ENCODE measurements at places on chromosomes 4 and X.
A peak's percentile ranks its signal among the peaks of the same experiment; 100 is the strongest.

DNA sequence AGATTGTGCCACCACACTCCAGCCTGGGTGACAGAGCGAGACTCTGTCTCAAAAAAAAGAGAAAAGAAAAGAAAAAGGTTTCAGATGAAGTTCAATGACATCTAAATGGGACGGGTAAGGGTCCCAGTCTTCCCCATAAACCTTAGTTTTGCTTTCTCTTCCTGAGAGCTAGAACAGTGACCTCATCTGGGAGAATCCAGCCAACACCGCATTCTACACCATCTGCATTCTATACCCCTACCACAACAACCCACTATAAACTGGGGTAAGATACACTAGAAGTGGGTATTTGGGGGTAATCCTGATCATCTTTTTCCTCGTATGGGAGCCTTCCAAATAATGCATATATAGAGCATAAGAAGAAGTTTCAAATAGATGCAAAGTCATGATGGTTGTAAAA, 18.2 kb downstream of the SLC25A43 start:
- DNase-seq, result no peak
- no peak overlapping the region for H3K4me3 ChIP-seq

DNA sequence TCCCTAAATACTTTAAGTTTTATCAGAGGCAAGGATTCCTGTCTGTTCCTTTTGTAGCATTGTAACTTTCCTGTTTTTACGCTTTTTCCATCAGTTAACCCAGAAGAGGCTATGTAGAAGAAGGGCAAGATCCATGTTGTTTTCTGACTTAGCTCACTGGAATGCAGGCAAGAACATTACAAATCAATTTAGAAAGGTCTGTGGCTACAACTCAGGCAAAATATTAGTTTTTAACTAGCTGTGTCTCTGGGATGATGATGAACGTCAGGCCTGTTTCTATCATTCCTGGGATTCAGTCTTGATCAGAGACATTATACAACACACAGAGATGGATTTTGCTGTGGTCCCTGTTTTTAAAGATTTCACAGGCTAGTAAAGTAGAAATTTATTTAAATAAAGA, 813.0 kb upstream of the POU3F4 start:
- H3K4me1 ChIP-seq, result no peaks in the 10 kb centered on the region
- DNase-seq, result no peak
- no peaks in the 10 kb centered on the region for H3K36me3 ChIP-seq
- no peak overlapping the region for H3K27ac ChIP-seq

- no peaks in the 10 kb centered on the region for H3K4me1 ChIP-seq
- no peak for DNase-seq
- no peaks in the 10 kb centered on the region for H3K36me3 ChIP-seq
- no peak overlapping the region for H3K4me3 ChIP-seq
- no peaks in the 10 kb centered on the region for H3K27me3 ChIP-seq
Observed at GRCh38 chr4:111556851-111557250, 588.4 kb upstream of the FAM241A start.

DNA sequence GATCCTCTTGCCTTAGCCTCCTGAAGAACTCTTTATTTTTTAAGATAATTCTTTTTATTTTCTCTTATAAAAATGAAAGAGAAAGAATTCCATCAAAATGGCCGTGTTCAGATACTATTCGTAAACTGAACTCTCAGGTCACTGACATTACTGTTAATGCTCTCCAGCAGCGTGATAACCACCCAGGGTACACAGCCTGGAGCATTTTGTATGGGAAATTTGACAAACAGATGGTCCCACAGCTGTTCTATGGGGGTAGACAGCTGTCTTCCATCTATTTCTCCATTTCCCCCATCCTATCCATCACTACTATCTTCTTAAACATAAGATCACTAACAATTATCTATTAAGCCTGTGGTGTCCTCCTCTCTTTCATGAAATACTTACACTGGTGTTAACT, 47.8 kb downstream of the SYNPO2 start:
- H3K4me1 ChIP-seq, result no peaks in the 10 kb centered on the region
- no peak overlapping the region for H3K27ac ChIP-seq
- no peak for DNase-seq
- H3K4me3 ChIP-seq, result no peak overlapping the region

DNA sequence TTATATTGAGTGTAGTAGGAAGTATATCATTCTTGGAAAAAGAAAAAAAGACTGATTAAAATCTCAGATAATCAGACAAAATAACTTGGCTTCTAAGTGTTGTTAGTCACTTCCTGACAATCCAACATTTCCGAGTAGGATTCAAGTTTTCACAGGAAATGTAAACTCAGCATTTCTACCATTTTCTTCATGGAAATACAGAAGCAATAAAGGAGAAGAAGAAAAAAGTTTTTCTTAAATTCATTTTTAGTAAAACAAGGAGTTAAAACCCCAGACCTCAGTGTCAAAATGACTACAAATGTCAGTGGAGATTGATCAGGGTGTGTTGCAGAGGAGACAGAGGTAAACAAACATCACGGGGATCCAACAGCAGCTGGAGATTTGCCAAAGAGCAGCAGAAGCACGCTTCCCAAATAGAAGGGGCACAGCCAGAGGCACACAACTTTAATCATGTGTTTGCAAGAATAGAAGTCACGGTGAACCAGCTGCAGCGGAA, 129.3 kb upstream of the FAM9B start:
- no peaks in the 10 kb centered on the region for H3K36me3 ChIP-seq
- no peak for DNase-seq
- no peak overlapping the region for H3K4me3 ChIP-seq
- H3K27ac ChIP-seq, result no peak overlapping the region

DNA sequence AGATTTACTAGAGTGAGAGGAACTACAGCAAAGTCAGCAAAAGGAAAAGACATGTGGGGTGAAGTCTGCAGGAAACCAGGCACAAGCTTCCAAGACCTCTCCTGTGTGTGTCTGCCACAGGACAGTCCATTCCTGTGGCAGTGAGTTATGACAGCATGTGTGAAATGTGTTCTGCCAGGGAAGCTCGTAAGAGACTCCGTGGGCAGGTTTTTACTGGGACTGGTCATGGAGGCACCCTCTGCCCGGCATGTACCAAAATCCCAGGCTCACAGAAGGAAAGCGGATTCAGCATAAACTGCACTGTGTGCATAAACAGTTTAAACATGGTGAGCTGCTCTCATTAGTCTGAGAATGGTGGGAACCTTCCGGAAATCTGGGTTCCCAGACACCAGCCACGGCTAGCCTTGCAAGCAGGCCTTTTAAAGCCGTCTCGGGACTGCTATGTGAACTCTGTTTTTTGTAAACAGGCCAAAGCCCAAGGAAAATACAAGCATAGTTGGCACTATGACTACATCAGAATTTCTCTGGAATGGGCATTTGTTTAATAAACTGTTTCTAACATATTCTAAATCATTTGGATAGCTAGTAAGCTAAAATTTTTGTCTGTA, 288.5 kb downstream of the TENM3 start:
- no peaks in the 10 kb centered on the region for H3K36me3 ChIP-seq
- H3K27me3 ChIP-seq, result no peaks in the 10 kb centered on the region
- no peak overlapping the region for H3K4me3 ChIP-seq
- no peak overlapping the region for H3K27ac ChIP-seq
- no peak for DNase-seq
- no peaks in the 10 kb centered on the region for H3K4me1 ChIP-seq

GRCh38 chr4:10159671-10160070, 43.1 kb upstream of the WDR1 start:
- H3K4me1 ChIP-seq, result peaks cover 20% of the 10 kb centered on the region
- DNase-seq, result no peak
- no peaks in the 10 kb centered on the region for H3K27me3 ChIP-seq
- no peak overlapping the region for H3K27ac ChIP-seq
- H3K4me3 ChIP-seq, result no peak overlapping the region

GRCh38 chr4:77047037-77047436, 28.8 kb downstream of the CCNI start:
- H3K36me3 ChIP-seq, result peaks cover 39% of the 10 kb centered on the region
- no peak overlapping the region for H3K4me3 ChIP-seq
- no peak for DNase-seq
- H3K4me1 ChIP-seq, result peaks cover 2% of the 10 kb centered on the region

DNA sequence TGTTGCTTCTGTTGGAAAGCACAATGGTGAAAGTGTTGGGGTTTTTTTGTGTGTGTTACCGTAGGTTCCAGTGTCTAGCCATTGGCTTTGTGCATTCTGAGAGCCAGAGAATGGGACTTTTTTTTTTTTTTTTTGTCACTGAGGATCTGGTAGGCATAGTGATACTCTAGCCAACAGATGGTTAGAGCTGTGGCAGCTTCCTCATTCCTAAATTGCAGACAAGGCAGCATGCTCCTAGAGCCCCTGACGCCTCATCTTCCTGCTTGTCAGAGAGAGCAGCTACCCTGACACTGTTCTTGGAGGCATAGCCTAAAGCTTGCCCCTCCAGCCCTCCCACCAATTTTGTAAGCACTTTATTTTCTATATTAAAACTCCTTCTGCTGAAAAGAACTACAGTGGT, 27.0 kb downstream of the ARHGEF9 start:
- no peaks in the 10 kb centered on the region for H3K27me3 ChIP-seq
- DNase-seq, result no peak
- no peak overlapping the region for H3K4me3 ChIP-seq
- H3K4me1 ChIP-seq, result peaks cover 28% of the 10 kb centered on the region

- no peak overlapping the region for H3K27ac ChIP-seq
- no peaks in the 10 kb centered on the region for H3K4me1 ChIP-seq
- H3K4me3 ChIP-seq, result no peak overlapping the region
- DNase-seq, result no peak
Observed at GRCh38 chrX:29090811-29091210, 503.6 kb downstream of the IL1RAPL1 start.

- H3K27me3 ChIP-seq, result no peaks in the 10 kb centered on the region
- H3K4me3 ChIP-seq, result peak overlapping the region; percentile 92
- DNase-seq, result no peak
- H3K4me1 ChIP-seq, result peaks cover 30% of the 10 kb centered on the region
Observed at GRCh38 chrX:3712051-3712869, 1.2 kb downstream of the PRKX start.

DNA sequence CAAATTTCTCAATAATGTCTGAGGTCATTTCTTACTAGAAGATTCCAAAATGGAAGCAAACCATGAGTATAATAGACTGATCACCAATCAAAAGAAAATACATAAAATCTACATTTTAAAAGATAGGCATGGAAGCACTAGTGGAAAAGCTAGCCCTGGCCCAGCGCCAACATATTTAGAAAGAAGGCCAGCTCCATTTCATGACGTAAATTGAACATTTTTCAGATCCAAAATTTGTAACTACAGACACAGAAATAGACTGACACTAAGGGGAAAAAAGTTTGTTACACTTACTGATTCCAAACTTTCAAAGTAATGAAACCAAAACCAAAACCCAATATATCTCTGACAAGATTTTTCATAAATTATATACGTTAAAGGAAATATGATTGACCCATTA, 117.7 kb downstream of the ADAMTS3 start:
- H3K4me3 ChIP-seq, result no peak overlapping the region
- no peaks in the 10 kb centered on the region for H3K36me3 ChIP-seq
- H3K27me3 ChIP-seq, result no peaks in the 10 kb centered on the region
- H3K4me1 ChIP-seq, result no peaks in the 10 kb centered on the region
- H3K27ac ChIP-seq, result no peak overlapping the region
- no peak for DNase-seq

GRCh38 chr4:140735779-140736391, 20.3 kb downstream of the TBC1D9 start:
- no peaks in the 10 kb centered on the region for H3K4me1 ChIP-seq
- no peaks in the 10 kb centered on the region for H3K36me3 ChIP-seq
- DNase-seq, result no peak
- no peak overlapping the region for H3K4me3 ChIP-seq
- H3K27me3 ChIP-seq, result peaks cover 21% of the 10 kb centered on the region
- no peak overlapping the region for H3K27ac ChIP-seq

- H3K27ac ChIP-seq, result peak overlapping the region; percentile 95
- DNase-seq, result peak; percentile 81
- H3K27me3 ChIP-seq, result no peaks in the 10 kb centered on the region
- H3K4me1 ChIP-seq, result peaks cover 57% of the 10 kb centered on the region
Observed at GRCh38 chrX:124736553-124737270, 390.3 kb downstream of the SH2D1A start.

- no peak for DNase-seq
- H3K27ac ChIP-seq, result no peak overlapping the region
- no peak overlapping the region for H3K4me3 ChIP-seq
- H3K4me1 ChIP-seq, result no peaks in the 10 kb centered on the region
- H3K36me3 ChIP-seq, result no peaks in the 10 kb centered on the region
Observed at GRCh38 chr4:27807207-27807606, 946.6 kb downstream of the STIM2 start.

- no peaks in the 10 kb centered on the region for H3K27me3 ChIP-seq
- peaks cover 13% of the 10 kb centered on the region for H3K4me1 ChIP-seq
- no peak overlapping the region for H3K27ac ChIP-seq
- no peak overlapping the region for H3K4me3 ChIP-seq
- no peak for DNase-seq
- no peaks in the 10 kb centered on the region for H3K36me3 ChIP-seq
Observed at GRCh38 chrX:24305905-24306304, 8.0 kb downstream of the SUPT20HL2 start.

DNA sequence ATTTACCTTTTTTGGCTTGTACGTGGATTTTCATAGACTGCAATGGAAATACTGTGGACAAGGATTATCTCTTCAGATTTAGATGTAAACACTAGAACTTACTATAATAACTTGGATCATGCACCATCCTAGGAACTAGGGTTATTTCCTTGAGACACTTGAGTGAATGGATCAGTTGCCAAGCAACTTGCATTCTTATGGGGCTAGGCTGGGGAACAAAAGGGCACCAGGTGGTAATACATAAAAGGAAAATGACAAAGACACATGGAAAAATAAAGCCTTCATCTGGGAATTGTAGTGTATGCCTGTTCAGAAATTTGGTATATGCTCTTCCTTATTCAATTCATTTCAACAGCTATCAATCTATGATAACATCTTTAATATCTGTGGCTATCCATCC, 247.1 kb downstream of the SPRY1 start:
- peaks cover 3% of the 10 kb centered on the region for H3K27me3 ChIP-seq
- no peak overlapping the region for H3K27ac ChIP-seq
- H3K4me3 ChIP-seq, result no peak overlapping the region
- no peak for DNase-seq

- no peak for DNase-seq
- no peak overlapping the region for H3K4me3 ChIP-seq
- no peaks in the 10 kb centered on the region for H3K4me1 ChIP-seq
- no peaks in the 10 kb centered on the region for H3K27me3 ChIP-seq
- H3K27ac ChIP-seq, result no peak overlapping the region
Observed at GRCh38 chr4:67014592-67014991, 530.7 kb downstream of the CENPC start.

DNA sequence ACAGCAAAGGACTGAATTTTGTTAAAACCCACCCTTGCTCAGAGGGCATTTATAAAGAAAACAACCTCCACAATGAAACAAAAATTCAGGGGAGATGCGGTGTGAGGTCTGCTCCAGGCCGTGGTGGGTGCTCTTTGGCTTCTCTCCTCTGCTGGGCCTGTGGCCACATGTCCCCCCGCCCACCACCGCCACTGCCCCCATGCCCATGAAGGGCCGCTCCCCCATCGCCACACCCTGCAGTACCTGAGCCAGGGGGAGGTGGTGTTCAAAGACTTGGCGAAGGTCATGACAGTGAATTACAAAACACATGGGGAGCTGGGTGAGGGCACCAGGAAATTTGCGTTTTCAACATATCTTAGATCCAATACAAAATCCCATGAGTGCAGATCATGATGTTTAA, 14.2 kb upstream of the CFAP299 start:
- H3K27me3 ChIP-seq, result peaks cover 4% of the 10 kb centered on the region
- H3K36me3 ChIP-seq, result no peaks in the 10 kb centered on the region
